ENCODE measurements at places on chromosomes 16 and 17. TPM values are rescaled to one million over a fixed set of nuclear protein-coding genes. Genes with fewer than 3 reads are reported as not detected.

Gene SEPTIN1
- total RNA-seq: 0.93 TPM

Gene SLFN12L
- total RNA-seq: 2.3 TPM

Gene RPUSD1
- 9.6 TPM for total RNA-seq

Gene SEZ6
- total RNA-seq: not detected

Gene CSH1
- total RNA-seq: not detected

Gene PIRT
- total RNA-seq: not detected

Gene SKAP1
- not detected for total RNA-seq

Gene NHLRC4
- total RNA-seq: 5.5 TPM

Gene SOX15
- total RNA-seq: 0.56 TPM

Measured in omental fat pad (tissue), 4 donors.